ENCODE measurements at places on chromosomes 6 and 20. TPM values are rescaled to one million over a fixed set of nuclear protein-coding genes. Genes with fewer than 3 reads are reported as not detected.
A peak's percentile ranks its signal among the peaks of the same experiment; 100 is the strongest.

GRCh38 chr20:25309395-25310267 lies 61.7 kb downstream of the PYGB start:
- no peak for DNase-seq

DNA sequence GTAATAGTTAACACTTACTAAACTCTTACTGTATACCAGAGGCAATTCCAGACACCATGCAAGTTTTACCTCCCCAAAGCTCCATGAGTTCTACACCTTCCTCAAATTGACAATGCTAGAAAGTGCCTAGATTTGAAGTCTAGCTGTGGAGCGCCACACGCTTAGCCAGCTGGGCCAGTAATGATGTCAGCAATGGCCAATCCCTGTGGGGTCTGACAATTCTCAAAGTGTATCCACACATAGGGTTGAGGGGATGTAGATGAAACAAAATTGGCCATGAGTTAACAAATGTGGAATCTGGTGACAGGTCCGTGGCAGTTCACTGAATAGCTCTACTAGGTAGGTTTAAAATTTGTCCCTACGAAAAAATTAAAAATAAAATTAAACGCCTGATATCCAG lies 1.3 kb downstream of the ZNF343 start:
- no peak for DNase-seq

DDO gene
- polyA plus RNA-seq, result 0.67 TPM

- DNase-seq, result peak; percentile 94
These were observed 61.1 kb upstream of the HFE start for GRCh38 chr6:26025894-26026832.

DNA sequence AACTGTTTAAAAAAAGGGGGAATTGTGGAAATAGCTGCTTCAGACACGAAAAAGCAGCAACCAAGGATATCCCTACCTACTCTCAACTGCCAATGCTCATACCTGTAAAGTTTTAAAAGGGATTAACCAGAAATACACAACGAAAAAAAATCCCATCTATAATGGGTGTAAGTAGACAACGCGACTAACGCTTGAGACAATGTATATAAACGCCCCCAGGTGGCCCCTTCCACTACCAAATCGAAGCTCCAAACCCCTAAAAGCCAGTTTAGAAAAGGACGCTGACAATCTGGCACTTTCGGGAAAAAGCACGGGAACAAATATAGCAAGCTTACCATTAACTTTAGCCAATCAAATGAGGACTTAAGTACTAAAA lies 94.5 kb upstream of the BTN3A2 start:
- DNase-seq, result no peak

SYCP2 gene
- 0.24 TPM for polyA plus RNA-seq

SLC17A3 gene
- polyA plus RNA-seq, result not detected

GRCh38 chr20:35539756-35540212 lies 2.1 kb upstream of the ERGIC3 start:
- no peak for DNase-seq

GPX5 gene
- polyA plus RNA-seq, result not detected

CCN6 gene
- not detected for polyA plus RNA-seq

ADGRF4 gene
- 0.02 TPM for polyA plus RNA-seq

- DNase-seq, result no peak
These were observed 98.1 kb downstream of the YTHDF1 start for GRCh38 chr20:63117661-63118302.

DNA sequence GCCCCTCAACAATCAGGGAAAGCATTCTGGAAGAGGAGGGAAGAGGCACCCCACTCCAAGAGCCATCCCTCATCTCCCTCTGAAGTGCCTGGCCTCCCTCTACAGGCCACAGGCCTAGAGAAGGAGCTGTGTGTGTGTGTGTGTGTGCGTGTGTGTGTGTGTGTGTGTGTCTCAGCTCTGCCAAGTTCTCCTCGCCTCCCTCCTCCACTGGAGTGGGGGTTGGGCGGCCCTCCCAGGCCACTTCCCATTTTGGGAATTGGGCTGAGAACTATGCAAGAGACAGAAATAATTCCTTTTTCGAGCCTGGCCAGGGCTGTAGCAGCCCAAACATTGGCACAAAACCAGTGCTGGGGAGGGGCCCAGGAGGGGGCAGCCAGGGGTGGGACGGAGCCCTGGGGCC lies 35.7 kb downstream of the KCNB1 start:
- DNase-seq, result no peak

CALHM4 gene
- not detected for polyA plus RNA-seq

- DNase-seq, result no peak
These were observed 255.7 kb upstream of the THEMIS start for GRCh38 chr6:128156321-128157111.

BMP5 gene
- polyA plus RNA-seq, result 0.26 TPM

DNA sequence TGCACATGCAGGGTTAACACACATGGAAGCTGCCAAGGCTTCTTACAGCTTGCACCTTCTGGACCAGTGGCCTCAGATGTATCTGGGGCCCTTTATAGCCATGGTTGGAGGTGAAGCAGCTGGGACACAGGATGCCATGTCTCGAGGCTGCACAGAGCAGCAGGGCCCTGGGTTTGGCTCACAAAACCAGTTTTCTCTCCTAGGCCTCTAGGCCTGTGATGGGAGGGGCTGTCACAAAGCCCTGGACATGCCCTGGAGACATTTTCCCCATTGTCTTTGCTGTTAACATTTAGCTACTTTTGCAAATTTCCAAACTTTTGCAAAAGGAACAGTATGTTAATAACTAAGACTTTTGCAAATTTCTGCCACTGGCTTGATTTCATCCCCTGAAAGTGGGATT lies 18.2 kb upstream of the GSTA1 start:
- no peak for DNase-seq

GRCh38 chr6:128713461-128713860 lies 169.5 kb upstream of the LAMA2 start:
- no peak for DNase-seq

- no peak for DNase-seq
These were observed 7.2 kb downstream of the C20orf202 start for GRCh38 chr20:1210501-1210900.

DNA sequence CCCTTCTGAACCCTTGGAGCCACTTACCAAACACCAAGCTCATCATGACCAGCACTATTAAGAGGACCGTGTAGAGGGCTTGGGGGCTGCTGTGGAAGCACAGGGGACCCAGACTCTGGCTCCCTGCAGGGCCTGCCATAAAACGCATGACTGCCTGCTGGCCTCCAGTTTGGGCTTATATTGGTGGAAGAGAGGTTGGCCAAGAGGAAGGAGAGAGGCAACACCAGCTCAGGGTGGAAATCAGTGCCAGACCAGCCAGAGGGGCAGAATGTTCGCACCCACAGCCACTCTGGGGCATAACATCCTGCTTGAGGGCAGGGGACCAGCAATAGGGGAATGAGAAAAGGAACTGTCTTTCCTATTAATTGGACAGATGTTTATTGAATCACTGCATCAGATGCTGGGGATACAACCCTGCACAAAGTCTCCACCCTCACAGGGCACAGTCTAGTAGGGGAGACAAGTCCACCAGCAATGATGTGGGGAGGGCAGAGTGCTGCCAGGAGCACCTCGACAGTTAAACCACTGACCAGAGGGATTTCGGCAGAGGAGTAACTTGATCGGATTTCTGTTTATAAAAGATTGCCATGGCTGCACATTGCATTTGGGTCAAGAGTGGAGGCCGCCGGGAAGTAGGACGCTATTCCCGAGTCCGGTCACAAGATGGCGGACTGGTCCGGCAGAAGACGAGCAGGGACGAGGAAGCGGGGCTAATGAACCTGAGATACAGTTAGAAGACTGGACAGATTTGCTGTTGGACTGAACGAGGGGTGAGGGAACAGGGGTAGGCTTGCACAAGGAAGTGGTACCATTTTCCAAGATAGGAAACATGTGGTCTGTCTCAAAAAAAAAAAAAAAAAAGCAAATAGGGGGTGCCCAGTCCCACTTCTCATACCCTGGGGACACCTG lies at the start of gene LY6G5C:
LY6G5C (minus strand) TSS at position 842 of the 909 bp plus-strand sequence; CDS start at position 148, 694 bp downstream.
- DNase-seq, result peak; percentile 91

DNA sequence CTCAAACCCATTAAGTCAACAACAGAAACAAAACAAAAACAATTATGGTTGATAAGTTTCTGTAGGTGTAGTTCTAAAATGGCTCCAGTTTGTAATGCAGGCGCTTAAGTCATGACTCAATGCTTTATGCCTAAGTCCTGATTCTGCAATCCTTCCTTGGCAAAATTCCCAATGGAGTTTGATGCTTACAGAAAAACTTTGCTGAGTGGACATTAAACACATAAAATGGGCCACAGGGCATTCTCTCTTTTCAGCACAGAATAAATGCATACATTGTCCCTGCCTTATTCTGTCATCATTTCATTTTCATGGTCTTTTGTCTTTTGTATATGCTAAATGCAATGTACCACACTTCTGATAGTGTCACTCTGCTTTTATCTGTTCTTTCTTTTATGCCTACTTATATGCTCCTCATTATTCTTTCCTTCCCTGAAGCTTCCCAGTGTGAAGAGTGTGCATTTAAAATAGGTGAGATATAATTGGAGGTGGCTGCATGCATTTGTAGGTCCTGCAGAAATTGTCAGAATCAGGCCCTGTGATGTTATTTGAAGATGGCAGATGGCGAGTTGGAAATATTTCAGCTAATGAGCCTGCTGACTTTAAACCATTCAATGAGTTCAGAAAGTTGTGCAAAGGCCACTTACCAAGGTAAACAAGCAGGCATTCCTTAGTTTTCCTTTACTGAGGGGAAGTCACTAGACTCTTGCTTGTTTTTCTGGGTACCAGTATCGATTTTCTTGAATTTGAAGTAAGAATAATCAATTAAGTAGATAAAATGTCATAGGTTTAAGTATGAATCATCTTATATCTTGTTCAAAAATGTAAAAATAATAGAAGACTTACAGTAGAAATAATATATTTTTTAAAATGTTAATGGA lies 313.1 kb downstream of the TRDN start:
- DNase-seq, result no peak

DNA sequence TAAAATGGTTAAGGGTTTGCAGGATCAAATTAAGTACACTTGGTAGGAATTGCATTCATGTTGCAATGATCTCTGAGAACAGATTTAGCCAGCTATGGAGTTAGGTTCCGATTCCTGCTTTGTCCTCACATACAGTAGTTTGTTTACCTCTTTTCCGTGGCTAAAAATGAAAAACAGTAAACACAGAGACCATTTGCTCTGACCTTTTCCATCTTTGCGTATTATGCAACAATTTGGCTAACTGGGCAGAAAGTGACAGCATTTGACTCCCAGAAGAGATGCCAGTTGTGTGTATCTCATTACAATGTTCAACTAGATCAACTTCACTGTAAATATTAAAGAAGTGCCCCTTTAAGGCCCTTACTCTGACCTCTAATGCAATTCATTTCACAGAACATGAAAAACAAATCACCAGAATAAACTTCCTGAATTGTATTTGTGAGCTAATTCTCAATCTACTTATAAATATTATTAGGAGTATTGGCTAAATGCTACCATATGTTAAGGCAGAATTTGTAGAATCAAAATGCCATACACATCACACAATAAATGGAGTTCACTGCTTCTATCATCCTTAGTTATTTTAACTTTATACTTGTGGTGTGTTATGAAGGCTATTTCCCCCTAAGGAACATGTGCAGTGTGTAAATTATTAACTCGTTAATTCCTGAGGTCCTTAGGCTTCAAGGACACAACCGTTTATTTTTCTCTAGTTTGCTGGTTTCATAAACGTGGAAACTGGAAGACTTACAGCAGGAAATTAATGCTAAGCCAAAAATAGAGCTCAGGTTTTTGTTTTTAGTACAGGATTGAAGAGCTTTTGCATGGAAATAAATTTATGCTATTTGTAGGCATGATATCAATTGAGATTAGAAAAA lies 380.7 kb upstream of the CITED2 start:
- DNase-seq, result no peak

All from AG04450 (cell line).